ENCODE measurements at places on chromosomes 6 and 20. TPM values are rescaled to one million over a fixed set of nuclear protein-coding genes. Genes with fewer than 3 reads are reported as not detected.

Gene GPR6
- total RNA-seq = not detected

Gene MRS2
- total RNA-seq = 20.5 TPM

Gene KCNK5
- total RNA-seq = 0.15 TPM

Gene HLA-DMB
- total RNA-seq = not detected

Gene ZNF165
- 0.45 TPM for total RNA-seq

Gene BTNL2
- not detected for total RNA-seq

Gene SLC44A4
- not detected for total RNA-seq

Gene CCN6
- total RNA-seq = not detected

Gene SCRT2
- not detected for total RNA-seq

Gene OLIG3
- not detected for total RNA-seq

Gene CPNE5
- not detected for total RNA-seq

Gene CLPSL1
- not detected for total RNA-seq

Gene PRICKLE4
- total RNA-seq = not detected

Gene BANF2
- total RNA-seq = not detected

Gene PTCHD4
- 0.34 TPM for total RNA-seq

Gene GABRR2
- total RNA-seq = not detected

Gene SLC17A5
- total RNA-seq = 18.7 TPM

Gene GMNN
- 49.7 TPM for total RNA-seq

Gene ANKRD6
- total RNA-seq = 0.84 TPM

Gene MMP24
- total RNA-seq = 0.17 TPM

Gene IRF4
- total RNA-seq = not detected

Gene LGSN
- total RNA-seq = not detected

Gene AFG1L
- total RNA-seq = 2.5 TPM

Gene GRM1
- not detected for total RNA-seq

Gene POPDC3
- total RNA-seq = 7.7 TPM

Gene JPH2
- total RNA-seq = under 0.01 TPM

Gene MAS1
- total RNA-seq = not detected

Gene SPTLC3
- total RNA-seq = 4.8 TPM

Gene ARFGEF3
- total RNA-seq = under 0.01 TPM

Gene SLC4A11
- 0.89 TPM for total RNA-seq

Gene RBM24
- total RNA-seq = 3.1 TPM

Gene HLA-DPA1
- total RNA-seq = not detected

Gene CTAGE9
- under 0.01 TPM for total RNA-seq

Gene SLC26A8
- total RNA-seq = not detected

Gene SNAP91
- total RNA-seq = 0.15 TPM

Gene TGM6
- not detected for total RNA-seq

Gene RIPOR3
- 0.30 TPM for total RNA-seq

Gene COL20A1
- total RNA-seq = not detected

Gene OPRM1
- total RNA-seq = not detected

Gene SLC17A1
- total RNA-seq = not detected

Gene MRPS18B
- 70.5 TPM for total RNA-seq

Gene VSX1
- not detected for total RNA-seq

Gene MOG
- not detected for total RNA-seq

Gene EYS
- total RNA-seq = not detected

Gene UST
- 7.1 TPM for total RNA-seq
